ENCODE measurements at places on chromosomes 7 and 10.

GRCh38 chr10:33134011-33134751, 176.2 kb upstream of the ITGB1 start:
- H3K4me1 ChIP-seq = peaks cover 78% of the 10 kb centered on the region
- peak overlapping the region; percentile 79 for H3K27ac ChIP-seq
- peak overlapping the region; percentile 41 for H3K4me3 ChIP-seq
- peak; percentile 88 for DNase-seq

DNA sequence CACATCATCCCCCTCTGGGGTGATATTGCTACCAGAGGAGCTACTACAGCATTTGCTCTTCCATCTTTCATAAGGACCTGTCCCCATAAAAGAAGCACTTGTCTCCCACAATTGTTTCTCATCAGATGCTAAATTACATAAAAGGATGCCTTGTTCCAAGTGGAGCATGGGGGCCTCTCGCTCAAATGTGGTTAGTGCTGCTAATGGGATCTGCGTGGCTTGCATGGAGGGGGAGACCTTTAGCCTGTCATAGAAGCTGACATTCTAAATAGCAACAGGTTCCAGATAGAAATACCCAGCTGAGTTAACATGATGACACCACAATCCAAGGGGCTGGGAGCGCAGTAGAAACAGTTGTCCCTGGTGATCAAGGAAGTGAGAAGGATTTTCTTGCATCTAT, 257.9 kb downstream of the SFMBT2 start:
- H3K27me3 ChIP-seq = peaks cover 5% of the 10 kb centered on the region
- DNase-seq = no peak
- peaks cover 7% of the 10 kb centered on the region for H3K4me1 ChIP-seq
- no peaks in the 10 kb centered on the region for H3K36me3 ChIP-seq
- H3K27ac ChIP-seq = no peak overlapping the region
- no peak overlapping the region for H3K4me3 ChIP-seq

GRCh38 chr7:67652937-67653336, 656.3 kb downstream of the TYW1 start:
- H3K36me3 ChIP-seq = no peaks in the 10 kb centered on the region
- H3K4me1 ChIP-seq = no peaks in the 10 kb centered on the region
- H3K4me3 ChIP-seq = no peak overlapping the region
- DNase-seq = no peak

GRCh38 chr7:116216956-116217571, 6.7 kb downstream of the TES start:
- no peaks in the 10 kb centered on the region for H3K36me3 ChIP-seq
- H3K27me3 ChIP-seq = no peaks in the 10 kb centered on the region
- peak overlapping the region; percentile 52 for H3K27ac ChIP-seq
- DNase-seq = no peak
- no peak overlapping the region for H3K4me3 ChIP-seq

- H3K4me3 ChIP-seq = no peak overlapping the region
- no peaks in the 10 kb centered on the region for H3K36me3 ChIP-seq
- no peak for DNase-seq
- no peak overlapping the region for H3K27ac ChIP-seq
Observed at GRCh38 chr7:135715673-135716072, 12.3 kb downstream of the SLC13A4 start.

- H3K4me3 ChIP-seq = no peak overlapping the region
- H3K27me3 ChIP-seq = no peaks in the 10 kb centered on the region
- DNase-seq = no peak
- no peaks in the 10 kb centered on the region for H3K36me3 ChIP-seq
- no peaks in the 10 kb centered on the region for H3K4me1 ChIP-seq
Observed at GRCh38 chr7:98656899-98657298, 39.8 kb downstream of the NPTX2 start.

GRCh38 chr10:110009736-110010475, 2.1 kb downstream of the ADD3 start:
- no peaks in the 10 kb centered on the region for H3K36me3 ChIP-seq
- DNase-seq = peak; percentile 67
- no peak overlapping the region for H3K4me3 ChIP-seq
- H3K27me3 ChIP-seq = no peaks in the 10 kb centered on the region

- H3K4me3 ChIP-seq = no peak overlapping the region
- H3K4me1 ChIP-seq = no peaks in the 10 kb centered on the region
- no peak overlapping the region for H3K27ac ChIP-seq
- no peaks in the 10 kb centered on the region for H3K27me3 ChIP-seq
Observed at GRCh38 chr7:80536426-80536825, 24.6 kb upstream of the GNAT3 start.

DNA sequence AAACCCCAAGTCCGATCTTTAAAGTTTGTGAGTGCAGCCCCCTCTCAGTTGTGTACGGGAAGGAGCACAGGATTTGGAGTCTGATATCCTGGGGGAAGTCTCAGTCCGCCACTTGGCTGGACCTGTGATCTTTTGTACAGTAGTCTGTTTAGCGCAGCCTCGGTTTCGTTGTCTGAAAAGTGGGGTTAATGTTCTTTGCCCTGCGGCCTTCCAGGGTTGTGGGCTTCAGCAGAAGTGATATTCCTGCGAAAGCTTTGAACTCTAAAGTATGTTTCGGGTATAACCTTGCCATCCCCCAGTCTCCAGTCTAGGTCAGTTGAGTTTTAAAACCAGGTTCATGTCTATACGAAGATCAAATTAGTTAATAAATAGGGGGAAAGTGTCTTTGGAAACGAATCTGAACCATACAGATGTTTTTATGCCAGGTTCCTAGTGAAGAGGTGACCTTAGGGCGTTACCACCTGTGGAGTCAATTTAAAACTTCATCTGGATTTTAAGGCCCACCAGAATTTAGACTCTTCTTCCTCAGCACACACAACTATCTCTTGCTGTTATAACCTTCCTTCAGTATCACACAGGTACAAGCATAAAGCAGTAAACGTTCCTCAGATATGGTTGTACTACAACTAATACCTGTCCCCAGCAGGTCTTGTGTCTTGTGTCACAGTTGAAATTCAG, 904 bp downstream of the R3HCC1L start:
- no peaks in the 10 kb centered on the region for H3K27me3 ChIP-seq
- H3K27ac ChIP-seq = peak overlapping the region; percentile 96

DNA sequence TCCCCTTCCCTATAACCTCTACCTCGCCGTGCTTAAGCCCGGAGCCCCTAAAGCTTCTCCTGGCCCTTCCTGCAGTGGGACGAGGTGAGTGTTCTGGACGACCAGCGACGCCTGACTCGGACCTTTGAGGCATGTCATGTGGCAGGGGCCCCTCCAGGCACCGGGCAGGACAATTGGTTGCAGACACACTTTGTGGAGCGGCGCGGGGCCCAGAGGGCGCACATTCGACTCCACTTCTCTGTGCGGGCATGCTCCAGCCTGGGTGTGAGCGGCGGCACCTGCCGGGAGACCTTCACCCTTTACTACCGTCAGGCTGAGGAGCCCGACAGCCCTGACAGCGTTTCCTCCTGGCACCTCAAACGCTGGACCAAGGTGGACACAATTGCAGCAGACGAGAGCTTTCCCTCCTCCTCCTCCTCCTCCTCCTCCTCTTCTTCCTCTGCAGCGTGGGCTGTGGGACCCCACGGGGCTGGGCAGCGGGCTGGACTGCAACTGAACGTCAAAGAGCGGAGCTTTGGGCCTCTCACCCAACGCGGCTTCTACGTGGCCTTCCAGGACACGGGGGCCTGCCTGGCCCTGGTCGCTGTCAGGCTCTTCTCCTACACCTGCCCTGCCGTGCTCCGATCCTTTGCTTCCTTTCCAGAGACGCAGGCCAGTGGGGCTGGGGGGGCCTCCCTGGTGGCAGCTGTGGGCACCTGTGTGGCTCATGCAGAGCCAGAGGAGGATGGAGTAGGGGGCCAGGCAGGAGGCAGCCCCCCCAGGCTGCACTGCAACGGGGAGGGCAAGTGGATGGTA, 9.2 kb downstream of the EPHB6 start:
- H3K4me3 ChIP-seq = no peak overlapping the region
- H3K27me3 ChIP-seq = no peaks in the 10 kb centered on the region
- no peak for DNase-seq
- peaks cover 5% of the 10 kb centered on the region for H3K4me1 ChIP-seq

All from activated naive CD4-positive, alpha-beta T cell treated with anti-CD3 and anti-CD28 coated beads for 36 hours (primary cell).